ENCODE measurements at places on chromosomes 3 and 15.
A peak's percentile ranks its signal among the peaks of the same experiment; 100 is the strongest.

DNA sequence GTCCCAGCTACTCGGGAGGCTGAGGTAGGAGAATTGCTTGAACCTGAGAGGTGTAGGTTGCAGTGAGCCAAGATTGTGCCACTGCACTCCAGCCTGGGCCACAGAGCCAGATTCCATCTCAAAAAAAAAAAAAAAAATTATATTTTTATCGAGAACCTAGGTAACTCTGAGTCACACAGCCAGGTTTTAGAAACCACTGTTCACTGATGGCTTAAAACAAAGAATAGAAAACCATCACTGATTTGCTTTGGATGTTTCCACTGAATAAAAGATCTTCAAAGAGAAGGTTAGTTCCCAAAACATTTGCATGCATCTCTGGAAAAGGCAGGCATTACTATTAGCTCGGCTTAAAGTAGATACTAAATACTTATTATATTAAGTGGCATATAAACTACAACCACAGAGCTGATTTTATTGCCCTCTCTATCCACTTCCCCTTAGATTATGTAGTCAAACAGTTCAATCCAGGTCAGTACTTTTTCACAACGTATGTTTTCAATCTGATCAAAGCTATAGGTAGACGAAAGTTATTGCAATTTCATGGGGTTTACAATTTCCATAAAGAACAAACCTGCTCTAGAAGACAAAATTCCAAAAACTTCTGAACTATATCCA, 1.4 kb downstream of the B4GALT4 start:
- peak; percentile 8 for DNase-seq

- DNase-seq, result no peak
These were observed 277.3 kb upstream of the TLE3 start for GRCh38 chr15:70375006-70375431.

DNA sequence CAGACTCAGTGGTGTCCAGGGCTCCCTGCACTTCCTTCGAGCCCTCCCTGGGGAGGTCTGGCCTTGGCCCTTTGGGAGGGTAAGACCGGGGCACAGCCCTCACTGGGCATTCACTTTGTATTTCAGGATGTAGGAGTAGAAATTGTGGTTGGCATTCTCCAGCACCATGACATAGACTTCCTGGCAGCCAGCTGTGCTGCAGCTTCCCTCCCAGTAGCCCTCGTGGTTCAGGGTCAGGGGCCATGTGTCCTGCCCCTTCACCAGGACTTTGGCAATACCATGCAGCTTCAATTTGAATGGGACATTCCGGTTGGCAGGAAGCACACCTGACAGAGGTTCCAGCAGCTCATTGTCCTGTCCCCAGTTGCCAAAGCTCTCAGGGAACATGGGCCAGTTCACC, 47.3 kb downstream of the KY start:
- no peak for DNase-seq

DNA sequence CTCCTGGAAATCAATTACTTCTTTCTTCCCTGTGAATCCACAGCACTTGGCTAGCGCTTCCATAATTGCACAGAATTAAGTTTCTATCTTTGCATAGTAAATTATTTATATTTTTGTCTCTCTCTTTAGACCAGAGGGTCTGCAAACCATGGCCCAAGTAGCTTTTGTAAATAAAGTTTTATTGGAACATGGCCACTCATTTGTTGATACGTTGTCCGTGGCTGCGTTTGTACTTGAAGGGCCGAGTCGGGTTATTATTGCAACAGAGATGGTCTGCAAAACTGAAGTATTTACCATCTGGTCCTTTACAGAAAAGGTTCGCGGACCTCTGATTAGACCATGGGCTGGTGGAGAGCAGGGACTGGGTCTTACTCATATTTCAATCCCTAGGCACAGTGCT, 102.5 kb downstream of the RPLP1 start:
- peak; percentile 24 for DNase-seq

DNA sequence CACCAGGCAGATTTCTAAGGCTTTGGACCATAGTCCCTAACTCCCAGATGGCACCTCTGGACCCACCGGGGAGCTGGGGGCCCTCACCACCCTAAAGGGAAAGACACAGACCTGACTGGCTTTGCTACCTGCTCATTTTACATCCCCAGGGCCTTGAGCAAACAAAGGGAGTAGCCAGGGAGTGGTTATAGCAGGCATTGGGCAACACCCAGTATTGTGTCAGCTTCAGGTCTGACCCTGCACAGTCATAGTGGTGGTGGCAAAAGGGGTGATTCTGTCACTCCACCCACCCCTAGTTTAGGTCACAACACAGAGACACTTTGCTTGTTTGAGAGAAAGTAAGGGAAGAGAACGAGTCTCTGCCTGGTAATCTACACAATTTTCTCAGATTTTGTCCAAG, 352.5 kb downstream of the DIPK2A start:
- DNase-seq, result peak; percentile 7

DNA sequence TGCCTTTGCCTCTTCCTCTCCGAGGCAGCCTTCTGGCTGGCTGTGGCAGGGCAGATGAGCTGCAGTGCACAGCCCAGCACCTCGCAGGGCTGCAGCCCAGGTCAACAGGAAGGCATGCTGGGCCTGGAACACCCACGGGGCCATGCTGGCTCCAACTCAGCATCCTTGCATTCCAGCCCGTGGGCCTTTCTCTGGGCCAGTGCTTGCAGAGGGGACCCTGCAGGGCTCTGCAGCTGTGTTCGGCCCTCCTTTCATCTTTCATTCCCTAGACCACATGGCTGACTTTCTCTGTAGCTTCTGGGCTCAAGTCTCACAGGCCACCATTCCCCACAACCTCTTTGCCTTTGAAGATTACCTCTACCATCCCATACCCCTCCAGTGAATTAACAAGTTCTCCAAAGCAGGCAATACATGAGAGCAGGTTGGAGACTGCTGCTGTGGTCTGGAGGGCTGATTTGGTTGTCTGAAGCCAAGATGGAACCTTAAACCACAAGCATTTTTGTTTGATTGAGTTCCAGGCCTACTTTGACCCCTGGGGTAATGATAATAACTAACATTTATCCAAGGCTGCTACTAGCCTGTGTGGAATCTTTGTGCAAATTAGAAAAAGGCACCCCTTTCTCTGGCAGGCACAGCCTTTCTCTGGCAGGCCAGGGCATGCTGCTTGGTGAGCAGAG, 5.9 kb downstream of the FAM131A start:
- no peak for DNase-seq

DNA sequence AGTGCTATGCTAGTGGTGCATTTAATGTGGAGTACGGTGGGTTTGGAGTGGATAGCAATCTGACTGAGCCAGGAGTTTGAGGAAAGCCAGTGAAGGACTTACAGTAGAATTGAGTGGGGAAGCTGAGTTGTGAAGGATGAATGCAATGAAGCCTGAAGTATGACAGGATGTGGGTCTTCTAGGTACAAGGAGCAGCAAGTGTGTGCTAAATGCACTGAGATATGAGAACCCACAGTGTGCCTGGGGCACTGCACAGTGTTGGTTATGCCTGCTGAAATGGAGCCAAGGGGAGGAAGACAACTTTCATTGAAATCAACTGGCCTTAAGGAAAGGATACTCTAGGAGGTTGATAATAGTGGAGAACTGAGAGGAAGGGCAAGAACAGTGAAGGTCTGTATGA, 105.5 kb upstream of the MRPL3 start:
- DNase-seq, result no peak

GRCh38 chr3:129046732-129047552, 13.6 kb upstream of the GP9 start:
- DNase-seq, result no peak

DNA sequence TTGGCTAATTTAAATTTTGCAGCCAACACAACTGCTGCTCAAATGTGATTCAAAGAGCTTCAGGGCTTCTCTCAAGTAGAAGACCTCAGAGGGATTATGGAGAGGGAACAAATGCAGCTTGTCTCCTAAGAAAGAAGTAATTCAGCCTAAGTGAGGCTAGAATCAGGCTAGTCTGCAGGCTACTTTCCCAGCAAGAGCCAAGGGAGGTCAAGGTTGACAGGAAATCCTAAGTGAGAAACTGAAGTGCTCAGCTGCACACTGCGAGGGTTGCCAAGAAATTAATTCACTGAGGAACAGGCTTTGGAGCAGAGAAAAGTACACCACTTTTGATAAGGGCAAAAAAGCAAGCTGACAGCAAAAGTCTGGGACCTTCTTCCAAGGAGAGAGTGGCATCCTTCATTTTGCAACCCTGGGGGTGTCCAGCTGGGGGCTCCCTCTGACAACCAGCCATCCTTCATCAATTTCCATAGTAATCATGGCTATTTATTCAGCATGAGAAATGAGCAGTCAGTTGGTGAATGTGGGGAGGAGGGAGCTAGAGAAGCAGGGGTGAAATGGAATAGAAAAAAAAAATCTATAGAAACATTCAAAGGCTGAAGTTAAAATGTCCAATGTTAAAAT, 646.4 kb upstream of the ADAMTS9 start:
- DNase-seq, result no peak

- DNase-seq, result no peak
These were observed 340.3 kb downstream of the SLC9A9 start for GRCh38 chr3:143507735-143508580.

GRCh38 chr3:31544634-31545033, 11.9 kb downstream of the STT3B start:
- no peak for DNase-seq

- DNase-seq, result no peak
These were observed 88.0 kb upstream of the ACKR4 start for GRCh38 chr3:132509096-132509495.
